NCI-H1105 (cell line): ENCODE measurements at places on chromosomes 3 and 15.

DNA sequence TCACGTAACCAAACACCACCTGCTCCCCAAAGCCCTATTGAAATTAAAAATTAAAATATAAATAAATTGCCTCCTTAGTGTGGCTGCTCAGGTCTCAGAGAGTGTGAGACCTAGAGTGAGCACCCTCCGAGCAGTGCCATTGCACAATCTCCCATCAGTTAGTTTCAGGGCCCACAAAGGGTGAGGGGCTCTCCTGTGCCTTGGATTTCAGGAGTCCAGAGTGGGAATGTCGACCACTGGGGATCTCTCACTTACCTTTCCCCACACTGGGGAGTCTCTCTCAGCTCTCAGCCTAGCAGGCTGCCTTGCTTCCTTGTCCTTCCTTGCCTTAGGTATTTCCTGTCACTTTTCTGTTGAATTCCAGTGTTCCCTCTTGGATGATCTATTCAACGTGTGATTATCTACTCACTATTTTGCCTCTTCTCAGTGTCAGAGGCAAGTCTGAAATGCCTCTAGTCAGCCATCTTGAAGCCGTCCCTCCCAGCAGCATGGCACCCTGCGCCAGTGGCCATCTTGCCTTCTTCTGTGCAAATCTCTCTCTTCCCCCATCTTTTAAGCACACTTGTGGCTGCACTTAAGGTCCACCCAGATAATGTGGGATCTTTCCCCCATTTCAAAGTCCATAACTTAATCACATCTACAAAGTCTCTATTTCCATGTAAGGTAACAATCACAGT, 119.3 kb downstream of the LRRK1 start:
- no peak for DNase-seq

GRCh38 chr3:122233101-122233952, 49.9 kb downstream of the CASR start:
- DNase-seq, result no peak

DNA sequence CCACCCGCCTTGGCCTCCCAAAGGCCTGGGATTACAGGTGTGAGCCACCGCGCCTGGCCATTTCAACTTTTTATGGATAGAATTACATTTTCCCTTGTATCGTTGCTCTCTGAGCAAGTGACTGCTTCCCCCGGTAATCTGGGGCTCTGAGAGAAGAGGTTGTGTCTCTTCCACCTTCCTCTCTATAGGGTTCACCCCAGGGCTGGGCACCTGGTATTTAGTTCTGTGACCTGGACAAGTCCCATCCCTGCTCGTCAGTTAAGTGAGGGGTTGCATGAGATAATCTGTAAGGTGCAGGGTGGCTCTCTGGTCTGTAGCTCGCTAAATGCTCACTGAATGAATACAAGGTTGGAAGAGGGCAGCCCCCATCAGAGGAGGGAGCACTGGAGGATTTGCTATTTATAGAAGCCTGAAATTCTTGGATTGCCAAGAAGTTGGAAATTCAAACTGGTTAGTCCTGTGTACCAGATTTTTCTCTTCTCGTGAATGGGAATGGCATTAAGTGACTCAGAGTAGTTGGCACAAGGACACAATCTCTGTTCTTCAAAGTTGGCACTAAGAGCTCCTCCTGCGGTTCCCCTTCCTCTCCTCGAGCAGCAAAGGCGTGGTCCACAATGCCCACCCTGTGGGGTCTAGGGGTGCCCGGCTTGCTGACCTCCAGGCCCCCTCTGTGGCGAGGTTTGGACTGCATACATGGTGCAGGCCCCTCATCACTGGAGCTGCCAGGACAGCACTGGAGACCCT, 68.1 kb upstream of the DLG1 start:
- no peak for DNase-seq

GRCh38 chr3:188197388-188197847, 43.5 kb downstream of the LPP start:
- no peak for DNase-seq

DNA sequence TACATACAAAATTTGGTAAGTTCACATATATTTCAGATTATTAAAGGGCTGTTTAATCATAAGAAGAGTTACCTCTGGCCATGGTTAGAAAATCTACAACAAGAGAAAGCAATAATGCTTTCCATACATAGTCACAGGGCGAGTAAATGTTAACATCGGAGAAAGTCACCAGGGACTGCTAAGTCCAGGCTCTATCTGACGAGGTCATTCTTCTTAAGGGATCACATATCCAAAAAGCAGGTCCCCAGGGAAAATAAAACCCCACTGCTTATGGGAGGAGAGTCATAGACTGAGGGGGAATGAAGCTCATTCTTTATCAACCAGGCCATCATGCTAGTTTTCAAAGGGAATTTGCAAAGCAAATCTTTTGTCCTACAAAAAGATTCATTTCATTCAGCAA, 3.1 kb downstream of the PCYT1A start:
- DNase-seq, result no peak

- no peak for DNase-seq
Observed at GRCh38 chr3:143203848-143204247, 84.3 kb downstream of the CHST2 start.

- DNase-seq, result no peak
Observed at GRCh38 chr15:30979457-30979856, 12.0 kb downstream of the MTMR10 start.

DNA sequence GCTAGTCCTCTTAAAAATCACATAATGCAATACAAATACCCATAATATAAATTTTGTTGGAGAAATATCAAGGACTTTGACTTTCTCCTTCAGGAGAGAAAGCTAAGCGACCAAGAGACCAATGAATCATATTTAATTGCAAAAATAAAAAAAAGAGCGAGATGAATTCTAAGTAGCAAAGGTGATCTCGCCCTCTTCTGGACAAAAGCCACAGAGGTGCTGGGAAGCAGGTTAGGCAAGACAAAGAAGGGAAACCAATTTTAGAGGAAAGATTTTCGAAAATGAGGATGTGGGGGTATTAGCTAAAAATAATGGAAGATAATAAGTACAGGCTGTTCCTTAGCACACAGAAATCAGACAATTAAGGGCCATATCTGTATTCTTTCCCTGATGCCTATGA, 111.4 kb upstream of the PLAAT1 start:
- DNase-seq, result no peak

DNA sequence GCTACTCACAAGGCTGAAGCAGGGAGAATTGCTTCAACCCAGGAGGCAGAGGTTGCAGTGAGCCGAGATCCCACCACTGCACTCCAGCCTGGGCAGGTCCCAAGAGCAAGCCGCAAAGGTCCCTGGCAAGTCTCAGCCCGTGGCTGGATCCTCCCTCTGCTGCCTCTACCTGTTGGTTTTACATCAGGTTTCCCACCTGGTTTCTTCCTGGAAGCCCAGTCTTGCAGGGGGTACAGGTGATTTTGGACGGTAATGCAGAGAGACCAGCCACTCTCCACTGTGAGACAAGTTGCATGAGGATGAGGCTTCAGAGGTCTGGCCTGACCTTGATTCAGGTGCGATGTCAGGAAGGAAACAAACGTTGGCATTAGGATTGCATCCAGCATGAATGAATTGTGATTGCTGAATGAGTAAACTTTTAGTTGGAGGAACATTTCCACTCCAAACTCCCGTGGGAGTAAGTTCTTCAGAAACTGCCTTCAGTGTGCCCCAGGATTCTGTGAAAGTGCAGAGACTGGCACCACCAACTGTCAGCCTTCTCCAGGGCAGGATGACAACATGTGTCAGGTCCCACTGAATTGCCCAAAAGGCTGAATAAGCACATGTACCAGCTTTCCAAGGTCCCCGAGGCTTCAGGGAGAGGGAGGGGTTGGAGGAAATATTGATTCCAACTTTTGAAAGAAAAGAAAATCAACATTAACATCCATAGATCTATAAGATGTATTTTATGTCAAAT, 189.4 kb downstream of the TJP1 start:
- no peak for DNase-seq

GRCh38 chr3:51382947-51383578, 2.0 kb upstream of the MANF start:
- DNase-seq, result no peak

- no peak for DNase-seq
Observed at GRCh38 chr3:12286927-12287726, 1.7 kb upstream of the PPARG start.

DNA sequence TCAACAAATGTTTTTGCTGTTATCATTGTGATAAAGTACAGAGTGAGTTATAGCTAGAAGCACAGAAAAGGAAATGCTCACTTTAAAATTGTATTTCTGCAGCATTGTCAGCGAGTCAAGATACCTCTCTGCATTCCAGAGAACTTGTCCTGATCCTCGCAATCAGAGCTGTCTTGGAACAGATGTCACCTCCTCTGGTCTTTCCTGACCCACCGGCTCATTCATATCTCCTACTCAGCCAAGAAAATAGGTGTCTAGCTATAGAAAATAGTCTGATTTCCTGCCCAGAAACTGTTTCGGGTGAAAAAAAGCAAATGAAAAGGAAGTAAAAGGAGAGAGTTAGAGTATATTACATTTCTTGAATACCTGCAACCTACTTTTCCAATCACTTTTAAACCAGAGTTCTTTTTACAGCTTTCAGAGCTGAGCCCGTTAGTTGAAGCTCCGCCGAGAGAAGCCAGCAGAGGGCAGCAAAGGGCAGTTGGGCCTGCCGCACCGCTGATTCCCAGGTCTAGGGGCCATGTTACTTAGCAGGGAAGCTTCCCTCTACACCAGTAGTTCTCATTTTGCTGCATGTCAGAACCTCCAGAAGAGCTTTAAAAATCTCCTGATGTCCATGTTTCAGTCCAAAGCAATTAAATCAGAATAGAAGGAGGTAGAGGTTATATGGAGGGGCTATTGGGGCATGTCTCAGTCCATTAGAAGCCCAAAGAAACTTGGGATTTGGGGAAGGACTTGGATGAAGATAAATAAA, 185.7 kb upstream of the THRB start:
- DNase-seq, result peak; percentile 16

GRCh38 chr3:66320390-66320789, 99.6 kb downstream of the SLC25A26 start:
- no peak for DNase-seq

GRCh38 chr3:48966876-48967361, 23.1 kb upstream of the P4HTM start:
- no peak for DNase-seq

- DNase-seq, result no peak
Observed at GRCh38 chr15:71526060-71526820, 284.1 kb upstream of the NR2E3 start.

- no peak for DNase-seq
Observed at GRCh38 chr3:131636266-131636775, 133.6 kb upstream of the MRPL3 start.

DNA sequence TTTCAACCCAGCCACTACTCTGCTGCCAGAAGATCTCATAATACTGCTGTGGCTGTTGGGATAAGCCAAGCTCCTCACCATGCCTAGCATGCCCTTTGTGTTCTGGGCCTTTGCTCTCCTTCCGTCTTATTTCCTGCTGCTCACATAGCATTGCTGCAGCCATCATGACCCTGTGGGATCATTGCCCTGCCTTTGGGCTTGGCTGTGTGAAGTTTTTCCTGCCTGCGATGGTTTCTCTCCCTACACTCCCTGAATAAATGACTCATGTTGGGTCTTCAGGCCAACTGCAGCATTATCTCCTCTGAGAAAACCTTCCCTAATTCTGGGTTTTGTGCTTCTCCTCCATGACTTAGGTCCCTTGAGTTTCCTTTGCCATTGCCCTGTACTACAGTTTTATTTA, 20.8 kb upstream of the TRA2B start:
- DNase-seq, result no peak

DNA sequence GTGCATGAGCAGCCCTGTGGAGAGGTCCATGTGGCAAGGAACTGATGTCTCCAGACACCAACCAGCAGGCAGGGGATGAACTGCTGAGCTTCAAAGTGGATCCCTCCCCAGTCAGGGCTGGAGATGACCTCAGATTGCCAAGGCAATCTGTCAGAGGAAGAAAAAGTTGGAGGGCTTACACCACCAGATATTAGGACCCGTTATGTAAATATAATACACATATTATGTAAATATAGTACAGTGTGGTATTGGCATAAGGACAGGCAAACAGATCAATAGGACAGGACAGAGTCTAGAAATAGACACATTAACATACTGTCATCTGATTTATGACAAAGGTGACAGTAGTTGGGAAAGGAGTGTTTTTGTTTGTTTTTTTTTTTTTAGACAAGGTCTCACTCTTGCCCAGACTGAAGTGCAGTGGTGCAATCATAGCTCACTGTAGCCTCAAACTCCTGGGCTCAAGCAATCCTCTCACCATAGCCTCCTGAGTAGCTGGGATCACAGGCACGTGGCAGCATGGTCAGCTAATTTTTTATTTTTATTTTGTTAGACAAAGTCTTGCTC, 18.0 kb upstream of the RAB7A start:
- no peak for DNase-seq

- no peak for DNase-seq
Observed at GRCh38 chr3:167184511-167184910, 195.6 kb downstream of the ZBBX start.

GRCh38 chr15:85667491-85668424, 127.0 kb downstream of the KLHL25 start:
- no peak for DNase-seq

DNA sequence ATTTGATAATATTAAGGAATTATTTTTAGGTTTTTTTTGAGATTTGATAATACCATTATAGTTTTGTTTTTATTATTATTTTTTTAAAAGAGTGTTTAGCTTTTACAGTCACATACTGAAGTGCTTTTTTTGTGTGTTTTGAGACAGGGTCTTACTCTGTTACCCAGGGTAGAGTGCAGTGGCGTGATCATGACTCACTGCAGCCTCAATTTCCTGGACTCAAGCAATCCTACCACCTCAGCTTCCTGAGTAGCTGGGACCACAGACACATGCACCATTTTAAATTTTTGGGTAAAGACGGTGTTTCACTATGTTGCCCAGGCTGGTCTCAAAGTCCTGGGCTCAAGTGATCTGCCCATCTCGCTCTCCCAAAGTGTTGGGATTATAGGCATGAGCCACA, 73.0 kb downstream of the SUMF1 start:
- DNase-seq, result no peak

DNA sequence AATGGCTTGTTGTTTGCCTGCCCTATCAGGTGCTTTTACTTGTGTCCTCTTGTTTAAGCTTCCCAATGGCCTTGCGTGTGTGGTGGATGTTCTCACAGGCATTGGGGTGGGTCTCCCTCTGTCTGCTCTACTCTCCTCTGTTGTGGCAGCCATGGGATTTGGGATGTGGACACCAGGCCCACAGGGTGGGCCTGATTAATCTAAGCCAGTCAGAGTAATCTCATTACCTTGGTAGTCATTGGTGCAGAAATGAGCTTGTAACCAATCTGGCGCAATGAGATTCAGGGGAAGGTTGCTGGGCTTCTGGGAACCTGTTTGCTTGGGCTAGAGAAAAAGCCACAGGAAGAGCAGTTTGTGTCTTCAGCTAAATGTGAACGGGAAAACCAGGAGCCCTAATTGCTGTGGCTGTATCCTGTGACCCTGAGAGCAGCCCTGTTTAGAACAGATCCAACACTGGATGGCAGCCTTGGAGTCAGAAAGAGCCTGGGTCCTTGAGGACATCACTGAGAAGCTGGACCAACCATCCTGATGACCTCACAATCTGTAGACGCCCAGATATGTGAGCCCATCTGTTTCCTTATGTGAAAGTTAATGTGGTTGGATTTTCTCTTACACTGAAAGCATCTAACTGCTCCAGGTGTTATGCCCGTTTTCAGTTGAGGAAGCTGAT, 157.3 kb upstream of the UBE2E1 start:
- no peak for DNase-seq

- no peak for DNase-seq
Observed at GRCh38 chr3:10344147-10344943, 23.4 kb upstream of the SEC13 start.

- no peak for DNase-seq
Observed at GRCh38 chr3:132773071-132773619, 50.9 kb upstream of the NPHP3 start.

GRCh38 chr3:144375088-144375487, 403.5 kb downstream of the DIPK2A start:
- DNase-seq, result no peak

GRCh38 chr3:171278299-171278590, 182.0 kb downstream of the TNIK start:
- DNase-seq, result no peak
